Activated CD4-positive, alpha-beta T cell treated with anti-CD3 and anti-CD28 coated beads, Interleukin-2, amount 50 U/mL, for 24 hours (primary cell): ENCODE measurements at places on chromosomes 7 and 10.

- no peak for DNase-seq
These were observed 167.0 kb upstream of the TCERG1L start for GRCh38 chr10:131478377-131478989.

GRCh38 chr7:41403291-41403690, 299.6 kb downstream of the INHBA start:
- DNase-seq, result no peak

- DNase-seq, result no peak
These were observed 11.9 kb upstream of the XPNPEP1 start for GRCh38 chr10:109934958-109935793.

- no peak for DNase-seq
These were observed 91.6 kb downstream of the HECW1 start for GRCh38 chr7:43204081-43204480.

- no peak for DNase-seq
These were observed 1.3 kb downstream of the ZNF503 start for GRCh38 chr10:75400163-75400770.
